ENCODE measurements at places on chromosomes 12 and 14.

GRCh38 chr12:16350682-16351081 is 3.2 kb downstream of the MGST1 start:
- DNase-seq, result no peak

DNA sequence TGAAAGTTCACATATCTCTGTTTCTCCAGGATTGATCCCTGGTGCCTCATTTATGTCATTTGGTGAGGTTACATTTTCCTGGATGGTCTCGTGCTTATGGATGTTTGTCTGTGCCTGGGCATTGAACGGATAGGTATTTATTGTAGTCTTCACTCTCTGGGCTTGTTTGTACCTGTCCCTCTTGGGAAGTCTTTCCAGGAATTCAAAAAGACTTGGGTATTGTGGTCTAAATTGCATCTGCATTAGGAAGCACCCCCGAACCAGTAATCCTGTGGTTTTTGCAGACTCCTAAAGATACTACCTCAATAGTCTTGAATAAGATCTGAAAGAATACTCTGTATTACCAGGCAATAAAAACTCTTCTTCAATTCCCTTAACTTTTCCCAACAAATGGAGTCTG is 720.8 kb downstream of the SLC6A15 start:
- DNase-seq, result no peak

DNA sequence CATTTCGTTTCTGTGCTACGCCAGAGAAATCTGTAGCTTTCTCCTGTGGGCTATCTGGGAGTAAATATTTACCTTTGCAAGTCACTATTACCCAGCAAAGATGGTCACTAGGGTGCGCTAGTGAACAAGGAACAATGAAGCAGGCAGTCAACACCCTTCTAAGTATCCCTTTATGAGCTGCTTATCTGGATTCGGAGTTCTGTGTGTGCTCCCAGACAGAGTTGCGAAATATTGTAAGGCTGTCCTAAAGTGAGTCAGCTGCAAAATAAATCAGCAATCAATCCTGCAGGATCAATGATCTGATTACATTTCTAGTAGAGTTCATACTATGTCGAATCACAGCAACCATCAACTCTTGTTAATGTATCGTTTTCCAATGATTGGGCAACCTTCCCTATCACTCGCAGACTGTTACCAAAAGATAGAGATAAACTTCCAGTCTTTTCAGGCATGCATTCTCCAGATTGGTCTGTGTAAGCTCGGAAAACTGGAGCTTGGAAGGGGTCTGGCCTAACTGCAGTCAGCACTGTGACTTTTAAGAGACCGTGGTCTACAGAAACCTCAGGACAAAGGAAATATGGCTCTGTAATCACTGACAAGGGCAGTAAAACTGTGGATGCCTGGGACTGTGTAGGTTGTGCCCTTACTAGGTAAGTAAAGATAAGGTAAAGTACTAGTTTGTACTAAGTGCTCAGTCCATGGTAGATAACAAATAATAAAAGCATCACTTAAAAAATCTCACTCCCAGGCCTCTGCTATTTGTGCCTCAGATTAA is 133.5 kb downstream of the KCNK10 start:
- no peak for DNase-seq

- no peak for DNase-seq
Observed at GRCh38 chr14:25521616-25522015, 471.7 kb upstream of the STXBP6 start.

DNA sequence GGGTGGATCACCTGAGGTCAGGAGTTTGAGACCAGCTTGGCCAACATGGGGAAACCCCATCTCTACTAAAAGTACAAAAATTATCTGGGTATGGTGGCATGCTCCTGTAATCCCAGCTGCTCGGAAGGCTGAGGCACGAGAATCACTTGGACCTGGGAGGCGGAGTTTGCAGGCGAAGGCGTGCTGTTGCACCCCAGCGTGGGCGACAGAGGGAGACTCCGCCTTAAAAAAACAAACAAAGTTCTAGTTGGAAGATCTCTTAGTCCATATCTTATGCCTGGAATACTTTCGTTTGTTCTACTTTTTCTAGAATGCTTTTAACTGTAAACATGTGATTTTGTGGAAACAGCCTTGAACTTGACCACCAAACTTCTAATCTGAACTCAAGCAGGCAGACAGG is 38.7 kb downstream of the PPHLN1 start:
- no peak for DNase-seq

DNA sequence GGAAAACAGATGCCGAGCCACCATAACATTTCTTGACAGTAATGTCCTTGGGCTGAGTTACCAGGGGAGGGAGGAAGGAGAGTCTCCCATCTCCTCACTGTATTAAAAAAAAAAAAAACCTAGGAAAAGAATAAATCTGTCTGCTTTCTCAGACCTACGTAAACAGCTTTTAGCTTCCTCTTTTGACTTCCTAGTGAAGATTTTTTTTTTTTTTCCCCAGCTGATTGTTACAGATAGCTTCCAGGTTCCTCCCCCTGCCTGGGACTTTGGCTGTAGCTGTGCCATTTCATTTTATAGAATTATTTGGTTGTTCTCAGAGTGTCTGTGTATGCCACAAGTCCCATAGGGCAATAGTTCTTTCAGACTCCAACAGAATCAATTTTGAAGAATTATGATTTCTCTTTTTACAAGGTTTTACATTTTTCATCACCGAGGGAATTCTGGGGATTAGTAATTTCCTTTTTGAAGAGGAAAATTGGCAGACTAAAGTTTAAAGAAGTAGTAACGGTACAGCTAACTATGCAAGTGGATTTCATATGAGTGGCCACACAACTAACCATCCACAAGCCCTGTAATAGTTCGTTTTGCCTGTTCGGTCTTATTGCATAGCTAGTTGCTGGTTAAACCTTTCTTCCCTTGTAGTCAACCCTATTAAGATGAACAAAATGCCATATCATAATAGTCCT is 23.1 kb upstream of the GNS start:
- DNase-seq, result no peak

DNA sequence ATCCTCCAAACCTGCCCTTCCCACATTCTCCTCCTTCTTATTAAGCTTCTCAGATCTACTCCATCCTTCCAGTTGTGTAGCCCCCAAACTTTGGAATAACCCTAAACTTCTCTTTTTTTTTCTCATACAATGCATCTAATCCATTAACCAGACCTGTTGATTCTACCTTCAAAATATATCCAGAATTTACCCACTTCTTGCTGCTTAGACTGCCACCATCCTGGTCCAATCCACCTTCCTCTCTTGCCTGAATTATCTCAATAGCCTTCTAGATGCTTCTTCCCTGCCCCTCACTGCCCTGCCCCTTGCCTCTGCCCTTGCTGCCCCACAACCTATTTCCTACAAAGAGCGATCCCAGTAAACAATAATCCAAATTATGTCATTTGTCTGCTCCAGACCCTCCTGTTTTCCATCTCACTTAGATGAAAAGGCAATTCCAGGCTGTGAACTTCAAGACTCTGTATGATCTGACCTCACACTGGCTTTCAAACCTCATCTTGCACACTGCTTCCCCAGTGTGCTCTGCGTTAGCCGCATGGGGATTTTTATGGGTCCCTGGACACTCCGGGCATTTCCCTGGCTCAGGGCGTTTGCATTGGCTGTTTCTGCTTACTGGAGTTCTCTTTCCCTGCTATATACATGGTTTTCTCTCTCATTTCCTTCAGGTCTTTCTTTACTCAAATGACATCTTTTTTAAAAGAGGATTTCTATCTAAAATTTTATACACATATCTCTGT is 42.6 kb upstream of the HIF1A start:
- DNase-seq, result no peak
